ENCODE measurements at places on chromosomes 2 and 18. TPM values are rescaled to one million over a fixed set of nuclear protein-coding genes. Genes with fewer than 3 reads are reported as not detected.

Gene ANKRD53
- total RNA-seq = 0.91 TPM

Gene EVA1A
- 40.8 TPM for total RNA-seq

Gene CD8B2
- total RNA-seq = not detected

Gene FAM161A
- total RNA-seq = 3.2 TPM

Gene PPM1G
- 39.8 TPM for total RNA-seq

Gene ATP6V1C2
- total RNA-seq = 12.1 TPM

Gene MOGAT1
- total RNA-seq = 1.0 TPM

Gene RUFY4
- 0.20 TPM for total RNA-seq

Gene HOXD10
- 0.47 TPM for total RNA-seq

DNA sequence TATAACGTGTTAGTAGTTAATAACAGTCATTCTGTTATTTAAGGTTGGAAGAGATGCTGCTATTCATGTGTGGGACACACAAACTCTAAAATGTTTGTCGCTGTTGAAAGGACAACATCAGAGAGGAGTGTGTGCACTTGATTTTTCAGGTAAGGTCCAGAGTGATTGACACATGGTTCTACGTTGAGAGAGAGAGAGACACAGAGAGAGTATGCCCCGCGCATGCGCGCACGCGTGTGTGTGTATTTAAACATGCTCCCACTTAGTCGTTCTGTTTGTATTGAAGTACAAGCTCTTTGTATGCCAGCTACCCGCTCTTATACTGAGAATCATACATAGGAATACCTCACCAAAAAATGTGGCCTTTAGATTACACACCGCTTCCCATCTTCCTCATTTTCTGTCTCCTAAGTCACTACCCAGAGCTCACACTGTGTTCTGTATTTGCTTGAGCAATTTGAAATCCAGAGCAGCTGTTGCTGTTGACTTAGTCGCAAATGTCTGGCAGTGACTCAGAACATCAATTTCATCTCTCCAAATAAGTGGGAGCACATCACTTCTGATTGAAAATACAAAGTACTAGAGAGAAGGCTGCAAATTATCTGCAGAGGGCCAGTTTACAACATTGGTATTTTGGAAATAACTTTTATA, 148.1 kb downstream of the EML6 start:
- no peak for DNase-seq

GRCh38 chr2:159208438-159208837, 78.1 kb downstream of the WDSUB1 start:
- DNase-seq = no peak

DNA sequence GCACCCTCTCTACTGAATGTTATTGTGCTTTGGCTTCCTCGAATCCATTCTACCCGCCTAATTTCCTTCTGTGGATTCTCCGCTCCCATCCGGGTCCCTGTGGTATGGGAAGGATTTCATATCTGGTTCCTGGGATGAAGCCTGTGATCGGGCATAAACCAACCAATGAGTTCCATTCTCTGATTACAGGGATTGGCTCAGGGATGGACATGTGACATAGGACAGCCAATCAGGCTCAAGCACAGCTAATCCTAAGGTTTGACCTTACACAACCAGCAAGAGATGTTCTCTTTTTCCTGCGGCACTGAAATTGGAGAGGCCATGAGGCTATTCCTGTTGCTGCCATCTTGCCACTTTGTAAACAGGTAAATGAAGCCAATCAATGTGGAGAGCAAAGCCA, 168.1 kb upstream of the SMAD2 start:
- no peak for DNase-seq

- DNase-seq = no peak
Observed at GRCh38 chr2:234816056-234816455, 135.8 kb upstream of the SH3BP4 start.

DNA sequence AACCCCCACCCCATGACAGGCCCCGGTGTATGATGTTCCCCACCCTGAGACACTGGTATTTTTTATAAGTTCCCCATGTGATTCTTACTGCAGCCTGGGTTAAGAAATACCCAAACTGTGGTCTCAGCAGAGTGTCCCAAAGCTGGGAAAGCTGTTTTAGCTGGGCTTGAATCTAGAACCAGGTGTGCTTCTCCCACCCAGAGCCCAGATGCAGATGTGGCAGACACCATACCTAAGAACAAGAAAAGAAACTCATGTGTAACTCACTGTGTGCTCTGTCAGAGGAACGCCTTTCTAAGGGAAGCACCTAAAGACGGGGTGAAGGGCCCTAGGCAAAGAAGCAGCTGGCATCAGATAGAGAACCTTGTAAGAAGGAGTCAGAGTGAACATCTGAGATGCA, 23.9 kb downstream of the DOK1 start:
- DNase-seq = no peak

- no peak for DNase-seq
Observed at GRCh38 chr2:226334981-226335720, 464.5 kb downstream of the IRS1 start.

GRCh38 chr2:171670655-171671054, 16.6 kb upstream of the DYNC1I2 start:
- no peak for DNase-seq

DNA sequence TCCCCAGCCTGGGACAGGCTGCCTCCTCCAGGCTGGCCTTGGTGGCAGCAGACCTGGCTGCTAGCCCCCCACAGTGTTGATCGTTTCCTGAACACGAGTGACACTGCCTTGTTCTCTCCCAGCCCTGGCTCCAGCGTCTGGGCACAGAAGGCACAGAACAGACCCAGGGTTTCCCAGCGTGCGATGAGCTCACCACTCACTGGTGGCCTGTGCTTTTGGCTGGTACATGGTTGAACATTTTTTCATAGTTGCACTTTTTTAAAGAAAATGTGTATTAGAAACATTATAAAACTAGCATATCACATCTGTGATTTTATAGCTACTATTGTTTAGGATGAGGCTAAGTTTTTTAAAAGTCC, 40.9 kb downstream of the SCTR start:
- DNase-seq = no peak

DNA sequence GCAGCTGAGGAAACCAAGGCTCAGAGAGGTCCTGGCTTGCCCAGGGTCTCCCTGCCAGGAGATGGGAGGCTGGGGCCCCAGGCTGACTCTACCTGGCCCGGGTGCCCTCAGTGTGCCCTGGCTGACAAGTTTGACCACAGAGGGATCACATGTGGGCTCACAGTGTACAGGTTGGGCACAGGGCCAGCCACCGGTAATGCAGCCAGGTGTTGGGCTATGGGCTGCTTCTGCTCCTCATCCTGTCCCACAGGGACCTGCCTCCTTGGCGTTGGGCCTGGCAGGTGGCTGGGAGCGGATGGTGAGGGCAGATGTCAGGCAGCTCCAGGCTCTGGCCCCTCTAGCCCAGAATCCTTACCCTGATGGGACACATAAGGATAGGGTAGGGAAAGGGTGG, 250.5 kb downstream of the LOXHD1 start:
- peak; percentile 63 for DNase-seq

DNA sequence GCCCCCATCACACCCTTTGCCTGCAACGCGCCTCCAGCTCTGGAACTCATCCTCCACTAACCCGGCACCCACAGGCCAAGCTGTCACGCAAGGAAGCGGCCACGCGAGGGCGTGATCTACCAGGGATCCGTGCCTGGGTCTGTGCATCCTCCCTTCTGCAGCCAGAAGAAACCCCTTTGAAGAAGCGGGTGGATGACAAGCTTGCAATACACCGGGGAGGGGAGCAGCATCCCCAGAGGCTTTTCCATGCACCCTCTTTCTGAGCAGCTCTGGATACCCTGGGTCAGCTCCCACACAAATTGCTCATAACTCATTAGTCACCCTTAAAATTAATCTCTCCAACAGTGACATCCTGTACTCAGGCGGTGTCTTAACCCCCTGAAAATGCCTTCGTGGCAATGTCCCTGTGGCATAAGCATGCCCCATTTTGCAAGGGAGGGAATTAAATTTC, 47.6 kb downstream of the PDCL3 start:
- peak; percentile 61 for DNase-seq

DNA sequence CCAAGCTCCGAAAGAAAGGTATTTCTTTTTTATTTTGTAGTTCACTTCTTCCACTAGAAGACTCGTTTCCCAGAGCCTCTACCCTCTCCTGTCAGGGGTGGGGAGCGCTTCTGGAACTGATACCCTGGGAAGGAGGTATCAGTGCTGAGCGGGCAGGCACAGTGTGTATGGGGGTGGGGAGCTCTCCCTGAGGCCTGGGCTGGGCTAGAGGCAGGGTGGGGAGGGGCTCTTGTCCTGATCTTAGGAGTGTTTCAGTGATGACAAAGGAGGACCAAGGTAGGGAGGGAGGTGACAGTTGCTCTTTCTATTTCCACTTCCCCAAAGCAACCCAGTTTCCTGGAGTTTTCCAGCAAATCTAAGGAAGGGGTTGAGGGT, 65.4 kb downstream of the ARHGAP25 start:
- DNase-seq = no peak

DNA sequence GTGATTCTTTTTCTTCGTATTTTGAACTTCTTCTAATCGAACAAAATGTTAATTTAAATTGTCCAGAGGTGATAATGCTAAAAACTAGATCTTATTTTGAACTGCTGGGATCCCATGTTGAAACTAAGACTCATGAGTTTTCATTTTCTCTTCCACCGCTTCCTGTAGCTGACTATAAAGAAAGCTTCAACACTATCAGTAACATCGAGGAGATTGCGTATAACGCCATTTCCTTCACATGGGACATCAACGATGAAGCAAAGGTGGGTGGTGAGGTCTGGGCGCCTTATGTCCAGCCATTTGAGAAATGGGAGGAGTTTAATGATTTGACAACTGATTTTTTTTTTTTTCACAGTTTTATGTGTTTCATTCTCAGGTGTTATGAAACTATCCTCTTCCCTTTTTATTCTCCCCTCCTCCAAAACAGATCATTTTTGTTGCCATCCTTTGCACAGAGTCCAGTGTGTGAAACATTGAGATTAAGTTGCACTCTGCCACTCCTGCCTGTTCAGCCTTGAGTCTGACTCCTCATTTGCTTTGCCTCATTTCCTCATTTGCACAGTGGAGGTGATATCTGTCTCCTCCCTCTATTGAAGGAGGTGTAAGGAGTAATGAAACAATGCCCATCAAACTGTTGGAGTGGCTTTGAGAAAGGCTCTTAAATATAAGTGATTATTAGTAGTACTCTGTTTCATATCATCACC, 13.8 kb downstream of the GRHL1 start:
- DNase-seq = no peak

DNA sequence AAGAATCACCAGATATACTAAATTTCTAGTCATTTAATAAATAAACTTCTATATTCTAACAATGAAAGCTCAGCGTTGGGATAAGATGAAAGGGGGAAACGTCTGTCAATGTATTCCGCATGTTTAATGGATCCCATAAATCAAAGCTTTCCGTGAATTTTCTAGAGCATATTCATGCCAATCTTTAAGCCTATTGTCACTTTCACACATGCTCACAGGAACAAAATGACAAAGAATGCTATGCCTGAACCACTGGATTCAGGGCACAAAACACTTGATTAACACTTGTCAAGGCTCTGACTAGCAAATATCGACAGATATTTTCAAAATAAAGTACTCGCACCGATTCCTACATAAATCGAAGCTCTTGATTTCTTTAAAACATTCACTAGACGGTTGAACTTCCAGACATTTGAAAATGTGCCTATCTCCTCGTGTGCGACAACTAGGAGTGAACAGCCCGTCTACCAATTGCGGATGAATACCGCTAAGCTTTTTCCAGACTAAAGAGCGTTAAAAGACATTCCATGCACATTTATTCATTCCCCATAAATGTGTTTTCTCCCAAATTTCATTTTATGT, 1.8 kb downstream of the TLK1 start:
- no peak for DNase-seq
